HT-29 (cell line): ENCODE measurements at places on chromosomes 2 and 18.

GRCh38 chr2:238381341-238382115 is 45.2 kb upstream of the ASB1 start:
- DNase-seq: no peak

DNA sequence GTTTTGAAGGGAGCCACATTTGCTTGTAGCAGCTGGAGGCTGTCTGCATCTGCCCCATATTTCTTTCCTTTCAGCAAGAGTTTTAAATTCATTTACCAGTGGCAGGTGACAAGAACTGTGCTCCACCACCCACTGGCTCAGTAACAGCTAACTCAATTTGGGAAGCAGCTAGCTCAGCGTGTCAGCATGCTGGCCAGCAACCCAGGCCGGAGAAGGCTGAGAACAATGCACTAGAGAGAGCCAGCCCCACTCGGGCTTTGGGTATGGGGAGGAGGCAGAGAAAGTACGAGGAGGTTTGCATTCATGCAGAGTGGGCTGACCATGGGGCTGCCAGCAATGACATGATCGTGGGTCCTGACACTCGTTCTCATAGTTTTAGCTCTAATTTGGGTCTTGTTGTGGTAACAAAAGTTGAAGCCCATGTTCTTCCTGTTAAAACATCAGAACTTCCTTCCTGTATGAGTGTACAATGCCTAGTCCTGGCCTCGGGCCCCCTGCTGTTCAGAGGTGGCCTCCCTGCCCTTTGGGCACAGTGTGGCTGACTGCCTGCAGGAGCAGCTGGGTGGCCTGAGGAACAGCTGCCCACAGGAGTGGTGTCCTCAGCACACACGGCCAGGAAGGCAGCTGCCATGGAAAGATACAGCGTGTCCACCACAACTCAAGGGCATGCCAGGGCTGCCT is 23.0 kb downstream of the CDC42EP3 start:
- DNase-seq: no peak

DNA sequence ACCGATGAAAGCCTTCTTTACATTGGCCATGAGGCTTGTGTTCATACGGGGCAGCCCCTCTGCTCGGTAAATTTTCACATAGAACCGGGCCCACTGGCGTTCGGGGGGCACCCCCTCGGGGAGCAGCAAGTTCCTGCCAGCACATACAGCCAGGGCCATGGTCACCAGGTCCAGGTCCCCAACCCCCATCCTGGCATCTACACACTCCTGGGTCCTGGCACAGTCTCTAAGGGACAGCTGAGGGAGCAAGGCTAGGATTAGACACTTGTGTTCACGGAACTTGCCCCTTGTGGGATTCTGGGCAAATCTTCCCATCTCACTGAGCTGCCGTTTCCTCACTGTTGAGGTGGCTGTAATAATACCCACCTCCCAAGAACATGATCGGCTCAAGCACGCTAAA is 5.6 kb upstream of the OTOF start:
- DNase-seq: no peak

GRCh38 chr2:167697948-167698347 is 549.4 kb downstream of the STK39 start:
- DNase-seq: no peak

GRCh38 chr18:37574113-37574512 is 8.5 kb upstream of the CELF4 start:
- DNase-seq: peak; percentile 3

- no peak for DNase-seq
Measured at GRCh38 chr2:152028182-152028862, 70.5 kb downstream of the CACNB4 start.

- no peak for DNase-seq
Measured at GRCh38 chr2:160515120-160515519, 21.5 kb upstream of the RBMS1 start.

GRCh38 chr2:144490017-144490416 is 29.9 kb downstream of the ZEB2 start:
- no peak for DNase-seq

- DNase-seq: no peak
Measured at GRCh38 chr2:241519669-241520068, 11.3 kb upstream of the STK25 start.

DNA sequence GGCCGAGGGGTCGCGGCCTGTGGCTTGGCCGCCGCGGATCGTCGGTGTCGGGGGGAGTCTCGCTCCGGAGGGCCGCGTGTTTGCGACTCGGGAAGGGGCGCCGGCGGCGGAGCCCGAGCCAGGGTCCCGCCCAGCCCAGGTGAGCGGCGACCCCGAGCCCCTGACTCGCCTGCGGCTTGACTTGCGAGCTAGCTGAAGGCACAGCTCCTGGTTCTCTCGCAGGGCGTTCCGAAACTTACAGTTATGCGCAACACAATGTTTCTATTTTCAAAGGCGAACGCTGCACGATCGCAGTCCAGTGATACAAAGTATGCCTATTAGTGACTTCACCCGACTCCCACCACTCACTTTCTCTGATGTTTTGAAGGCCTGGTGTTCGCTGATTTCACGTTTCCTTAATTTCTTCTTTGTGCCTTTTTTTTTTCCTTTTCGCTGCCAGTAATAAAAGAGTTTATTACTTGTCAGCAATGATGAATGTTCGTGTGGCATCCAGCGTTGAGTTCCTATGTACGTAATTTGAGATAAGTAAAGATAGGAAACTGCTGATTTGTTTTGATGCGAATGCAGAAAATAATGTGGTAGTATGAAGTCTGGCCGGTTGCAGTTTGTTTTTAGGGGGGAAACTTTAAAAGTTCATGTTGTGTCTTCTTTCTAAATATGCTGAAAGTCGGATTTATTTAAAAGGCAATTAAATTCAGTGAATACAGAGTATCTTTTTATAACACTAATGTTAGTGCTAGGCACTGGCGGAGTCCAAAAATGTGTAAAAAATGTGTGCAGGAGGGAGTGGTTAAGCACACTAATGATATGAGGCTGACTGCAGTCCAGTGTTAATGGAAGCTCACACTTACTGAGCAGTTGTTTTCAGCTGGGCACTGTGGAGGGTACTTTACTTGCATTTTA is 706 bp downstream of the UBXN2A start:
- peak; percentile 56 for DNase-seq

- DNase-seq: peak; percentile 26
Measured at GRCh38 chr2:239150125-239151011, 250.5 kb downstream of the HDAC4 start.

GRCh38 chr2:74764429-74765272 is 69.3 kb upstream of the HK2 start:
- no peak for DNase-seq

DNA sequence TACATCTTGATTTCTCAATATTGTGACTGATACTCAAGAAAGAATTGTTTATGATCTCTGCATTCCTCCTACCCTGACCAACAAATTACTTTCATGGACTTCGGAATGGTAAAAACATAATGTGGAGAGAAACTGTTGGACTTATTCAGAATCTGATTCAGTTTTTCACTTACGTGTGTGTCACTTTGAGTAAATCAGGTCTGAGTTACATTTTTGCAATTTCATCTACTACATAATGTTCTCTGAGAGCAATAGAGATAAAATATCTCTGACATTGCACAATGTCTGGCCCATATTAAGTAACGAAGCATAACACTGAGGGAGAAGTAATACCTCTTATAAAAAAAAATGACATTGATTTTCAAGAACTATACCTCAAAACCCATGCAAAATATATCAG is 1337.9 kb upstream of the CHAC2 start:
- DNase-seq: no peak

DNA sequence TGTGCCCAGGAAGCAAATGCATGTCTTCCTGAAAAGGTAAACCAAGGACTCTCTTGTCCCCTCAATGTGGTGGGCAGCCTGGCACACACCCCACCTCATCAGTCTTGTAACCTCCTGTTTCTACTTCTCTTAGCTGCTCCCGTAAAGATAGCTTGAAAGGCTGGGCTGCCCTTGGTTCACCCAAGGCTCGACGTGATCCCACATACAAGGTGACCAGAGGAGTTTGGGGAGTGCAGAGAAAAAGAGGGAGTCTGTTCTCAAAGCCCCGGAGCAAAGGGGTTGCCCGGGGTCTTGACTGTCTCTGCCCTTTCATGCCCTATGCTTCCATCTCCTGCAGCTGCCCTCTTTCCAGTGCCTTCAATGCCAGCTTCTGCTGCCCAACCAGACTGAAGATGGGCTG is 18.3 kb upstream of the FOSL2 start:
- no peak for DNase-seq

DNA sequence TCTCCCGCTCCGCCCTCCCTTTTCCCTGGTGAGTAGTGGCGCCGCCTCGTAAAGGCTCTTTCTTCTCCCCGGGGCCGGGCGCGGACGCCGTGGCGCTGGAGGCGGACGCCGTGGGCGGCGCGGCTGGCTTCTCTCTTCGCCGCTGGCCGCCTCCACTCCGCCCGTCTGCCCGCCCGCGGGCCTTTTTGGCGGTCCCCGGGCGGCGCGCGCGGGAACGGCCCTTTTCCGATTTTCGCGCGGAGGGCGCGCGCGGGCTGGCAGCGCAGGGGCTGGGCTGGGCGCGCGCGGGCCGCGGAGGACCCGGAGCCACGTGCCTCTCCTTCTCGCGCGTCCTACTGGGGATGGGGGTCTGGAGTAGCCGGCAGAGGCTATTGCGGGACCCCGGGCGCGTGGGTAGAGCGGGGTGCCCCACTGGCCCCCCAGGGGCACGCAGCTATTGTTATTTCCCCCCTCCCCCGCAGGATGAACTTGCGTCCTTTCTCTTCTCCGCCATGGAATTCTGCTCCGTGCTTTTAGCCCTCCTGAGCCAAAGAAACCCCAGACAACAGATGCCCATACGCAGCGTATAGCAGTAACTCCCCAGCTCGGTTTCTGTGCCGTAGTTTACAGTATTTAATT is 472 bp downstream of the SLC20A1 start:
- DNase-seq: peak; percentile 41

- no peak for DNase-seq
Measured at GRCh38 chr18:9811978-9812377, 73.8 kb upstream of the TXNDC2 start.

- no peak for DNase-seq
Measured at GRCh38 chr2:228084717-228085116, 96.8 kb downstream of the SPHKAP start.

DNA sequence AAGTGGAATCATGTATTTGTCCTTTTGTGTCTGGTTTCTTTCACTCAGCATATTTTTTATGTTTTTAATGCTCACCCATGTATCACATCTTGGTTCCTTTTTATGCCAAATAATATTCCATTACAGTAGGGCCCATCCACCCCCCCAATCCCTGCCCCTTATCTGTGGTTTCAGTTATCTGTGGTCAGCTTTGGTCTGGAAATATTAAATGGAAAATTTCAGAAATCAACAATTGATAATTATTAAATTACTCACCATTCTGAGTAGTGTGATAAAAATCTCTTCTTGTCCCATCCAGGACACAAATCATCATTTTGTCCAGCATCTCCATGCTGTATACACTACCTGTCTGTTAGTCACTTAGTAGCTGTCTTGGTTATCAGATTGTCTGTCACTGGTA is 66.7 kb downstream of the BIRC6 start:
- DNase-seq: no peak

- DNase-seq: no peak
Measured at GRCh38 chr2:98118161-98118560, 31.2 kb downstream of the VWA3B start.

DNA sequence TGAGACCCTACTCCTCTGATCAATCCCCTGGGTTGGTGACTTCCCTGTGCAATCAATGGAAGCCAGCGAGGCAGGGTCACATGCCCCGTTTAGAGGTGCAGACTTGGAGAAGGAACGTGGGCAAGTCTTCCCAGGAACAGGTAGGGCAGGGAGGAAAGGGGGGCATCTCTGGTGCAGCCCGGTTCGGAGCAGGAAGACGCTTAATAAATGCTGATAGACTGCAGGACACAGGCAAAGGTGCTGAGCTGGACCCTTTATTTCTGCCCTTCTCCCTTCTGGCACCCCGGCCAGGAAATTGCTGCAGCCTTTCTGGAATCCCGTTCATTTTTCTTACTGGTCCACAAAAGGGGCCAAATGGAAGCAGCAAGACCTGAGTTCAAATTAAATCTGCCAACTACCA is 821 bp upstream of the PROC start:
- DNase-seq: no peak

DNA sequence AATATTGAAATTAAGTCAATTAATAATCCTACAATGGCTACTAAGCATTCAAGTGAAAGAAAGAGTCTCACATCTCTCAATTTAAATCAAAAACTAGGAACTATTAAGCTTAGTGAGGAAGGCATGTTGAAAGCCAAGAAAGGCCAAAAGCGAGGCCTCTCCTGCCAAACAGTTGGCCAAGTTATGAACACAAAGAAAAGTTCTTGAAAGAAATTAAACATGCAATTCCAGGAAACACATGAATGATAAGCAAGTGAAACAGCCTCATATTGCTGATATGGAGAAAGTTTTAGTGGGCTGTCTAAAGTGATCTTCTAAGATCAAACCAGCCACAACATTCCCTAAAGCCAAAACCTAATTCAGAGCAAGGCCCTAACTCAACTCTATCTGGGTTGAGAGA is 11.8 kb downstream of the RDH14 start:
- no peak for DNase-seq

GRCh38 chr2:137706786-137707613 is 257.3 kb upstream of the HNMT start:
- no peak for DNase-seq

- DNase-seq: no peak
Measured at GRCh38 chr2:16881122-16881521, 215.5 kb upstream of the CYRIA start.

DNA sequence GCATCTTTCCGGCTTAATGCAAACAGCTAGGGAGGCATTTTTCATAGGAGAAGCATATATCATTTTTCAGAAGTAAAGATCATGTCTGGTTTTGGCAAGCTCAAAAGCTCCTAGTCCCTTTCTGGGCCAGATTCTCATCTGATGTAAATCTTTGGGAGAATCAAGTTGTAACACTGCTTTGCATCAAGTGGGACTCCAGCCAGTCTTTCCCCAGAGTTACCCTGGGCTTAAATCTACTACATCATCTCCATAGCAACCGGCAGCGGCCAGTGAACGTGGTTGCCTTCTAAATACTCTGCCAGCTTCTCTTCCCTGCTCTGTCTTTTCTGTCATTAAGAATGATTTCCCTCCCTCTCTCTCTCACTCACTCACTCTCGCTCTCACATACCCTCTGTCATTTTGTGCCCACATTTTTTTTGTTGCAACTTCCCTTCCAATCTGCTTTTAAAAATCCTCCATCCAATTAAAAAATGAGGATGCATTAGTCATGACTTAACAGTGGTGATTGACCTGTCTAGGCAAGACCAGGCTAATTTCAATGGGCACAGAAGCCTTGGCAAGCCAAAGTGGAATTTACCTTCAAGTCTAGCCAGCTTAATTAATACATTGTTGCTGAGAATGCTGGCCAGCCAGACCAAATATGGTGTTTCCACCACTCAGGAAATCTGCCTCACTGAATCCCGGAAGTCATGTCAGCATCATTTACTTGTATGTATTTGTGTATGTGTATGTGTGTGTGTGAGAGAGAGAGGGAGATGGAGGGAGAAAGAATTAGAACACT is 93.0 kb downstream of the NRP2 start:
- DNase-seq: no peak

DNA sequence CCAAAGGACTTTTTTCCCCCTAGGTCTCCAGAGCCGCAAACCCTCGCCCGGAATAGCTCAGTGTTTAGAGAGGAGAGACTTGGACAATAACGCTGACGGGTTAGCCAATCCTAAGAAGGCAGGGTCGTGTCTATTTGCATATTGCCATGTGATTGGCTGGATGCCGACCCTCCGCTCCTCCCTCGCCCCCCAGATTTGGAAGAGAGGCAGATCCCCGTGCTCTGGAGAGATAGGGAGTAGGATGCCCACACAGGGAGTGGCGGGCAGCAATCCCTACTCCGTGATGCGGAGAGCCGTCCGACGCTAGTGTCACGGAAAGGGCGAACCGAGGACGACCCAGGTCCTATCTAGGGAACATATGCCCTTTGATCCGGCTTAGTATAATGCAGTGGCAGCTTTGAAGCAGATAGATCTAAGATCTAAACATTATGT is 1.4 kb downstream of the WNT6 start:
- no peak for DNase-seq
